ENCODE measurements at places on chromosomes 11 and 22.

DNA sequence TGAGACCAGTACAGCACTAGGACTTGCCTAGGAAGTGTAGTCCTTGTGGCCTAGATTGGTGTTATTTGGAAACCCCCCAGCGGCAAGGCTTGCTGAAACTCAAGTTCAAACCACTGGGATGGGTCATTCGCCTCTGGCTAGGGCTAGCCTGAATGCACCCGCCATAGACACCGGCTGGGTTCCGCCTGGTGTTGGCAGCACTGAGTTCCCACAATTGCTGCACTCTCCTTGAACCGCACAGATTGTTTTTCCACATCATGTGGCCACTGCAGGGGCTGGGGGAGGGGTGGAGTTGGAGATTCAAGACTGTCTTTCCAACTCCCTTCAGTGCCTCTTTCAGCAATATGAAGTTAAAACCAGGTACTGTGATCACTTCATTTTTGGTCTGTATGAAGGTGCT lies 43.1 kb downstream of the CCDC73 start:
- no peak for DNase-seq

GRCh38 chr11:2153581-2154194 lies 7.3 kb downstream of the INS start:
- no peak for DNase-seq

- DNase-seq = no peak
Measured at GRCh38 chr11:93829598-93829997, 20.8 kb downstream of the VSTM5 start.

DNA sequence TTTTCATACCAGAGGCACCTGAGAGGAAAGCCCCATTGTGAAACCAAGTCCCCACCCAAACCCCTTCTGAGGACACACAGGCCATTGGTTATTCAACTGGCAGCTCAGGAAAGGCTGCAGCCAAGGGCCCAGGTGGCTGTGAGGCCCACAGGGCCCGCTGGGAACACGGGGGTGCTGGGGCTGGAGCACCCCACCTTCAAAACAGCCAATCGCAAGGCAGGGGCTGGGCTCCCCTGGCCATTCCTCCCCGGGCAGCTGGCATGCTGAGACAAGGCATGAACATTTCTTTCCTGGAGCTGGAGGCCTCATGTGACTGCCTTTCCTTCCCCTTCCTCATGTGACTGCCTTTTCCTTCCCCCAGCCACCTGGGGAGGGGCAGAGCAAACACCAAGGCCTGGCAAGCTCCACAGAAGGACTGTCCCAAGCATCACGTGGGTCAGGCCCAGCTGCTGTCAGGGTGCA lies 76.9 kb downstream of the PIWIL3 start:
- DNase-seq = no peak

- DNase-seq = no peak
Measured at GRCh38 chr11:92793189-92793588, 176.3 kb upstream of the MTNR1B start.

- no peak for DNase-seq
Measured at GRCh38 chr22:45418770-45419138, 5.3 kb downstream of the RIBC2 start.

DNA sequence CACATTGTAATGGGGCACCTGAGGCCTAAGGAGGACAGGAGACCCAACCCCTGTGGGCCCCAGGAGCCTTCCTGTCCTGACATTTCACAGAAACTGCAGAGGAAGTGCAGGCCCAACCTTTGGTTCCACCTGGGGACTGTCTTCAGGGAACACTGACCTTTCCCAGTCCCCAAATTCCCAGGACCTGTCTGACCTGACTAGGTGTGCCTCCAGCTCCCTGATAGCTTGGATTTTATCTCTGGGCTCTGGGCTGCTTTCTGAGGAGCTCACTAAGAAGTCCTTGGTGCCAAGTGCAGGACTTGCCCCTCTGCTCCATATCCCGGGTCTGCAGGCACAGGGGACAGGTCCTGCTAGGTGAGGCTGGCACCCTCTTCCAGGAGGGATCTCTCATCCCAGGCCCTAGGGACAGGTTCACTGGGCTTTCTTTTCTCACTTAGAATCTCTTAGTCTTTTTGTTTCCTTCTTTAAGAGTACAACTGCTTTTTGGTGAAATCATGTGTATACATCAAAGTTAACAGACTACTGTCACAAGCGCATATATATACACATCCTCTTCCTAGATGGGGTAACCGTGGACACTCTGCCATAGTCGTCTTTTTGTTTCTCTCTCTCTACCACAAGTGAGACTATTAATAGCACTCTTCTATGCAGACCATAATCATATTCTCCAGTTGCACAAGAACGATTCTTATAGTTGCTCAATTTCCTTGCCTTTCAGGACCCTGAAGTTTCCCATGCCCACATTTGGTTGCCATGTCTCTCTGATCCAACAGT lies 72.0 kb upstream of the IGLL5 start:
- DNase-seq = no peak

DNA sequence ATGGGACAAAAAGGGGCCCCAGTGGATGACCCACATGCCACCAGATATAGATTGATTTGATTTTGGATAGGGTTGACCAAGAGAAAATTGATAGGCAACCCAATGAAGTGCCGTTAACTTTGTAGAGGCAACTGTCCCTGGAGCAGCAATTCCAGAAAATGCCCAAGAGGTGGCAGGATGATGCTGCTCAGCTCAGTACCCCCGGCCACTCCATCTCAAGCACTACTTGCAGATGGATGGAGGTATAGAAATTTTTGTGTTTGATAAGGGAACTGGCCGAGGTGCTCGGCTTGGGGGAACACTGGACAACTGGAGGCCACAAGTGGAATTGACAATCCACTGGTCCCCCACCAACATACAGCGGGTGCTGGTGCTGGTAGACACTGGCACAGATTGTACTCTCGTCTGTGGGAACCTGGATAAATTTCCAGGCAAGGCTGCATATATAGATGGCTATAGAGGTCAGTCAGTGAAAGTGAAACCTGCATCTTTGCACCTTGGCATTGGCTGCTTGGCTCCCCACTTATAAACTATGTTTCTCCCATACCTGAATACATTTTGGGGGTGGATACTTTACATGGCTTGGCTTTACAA lies 86.3 kb downstream of the CCDC83 start:
- DNase-seq = no peak

DNA sequence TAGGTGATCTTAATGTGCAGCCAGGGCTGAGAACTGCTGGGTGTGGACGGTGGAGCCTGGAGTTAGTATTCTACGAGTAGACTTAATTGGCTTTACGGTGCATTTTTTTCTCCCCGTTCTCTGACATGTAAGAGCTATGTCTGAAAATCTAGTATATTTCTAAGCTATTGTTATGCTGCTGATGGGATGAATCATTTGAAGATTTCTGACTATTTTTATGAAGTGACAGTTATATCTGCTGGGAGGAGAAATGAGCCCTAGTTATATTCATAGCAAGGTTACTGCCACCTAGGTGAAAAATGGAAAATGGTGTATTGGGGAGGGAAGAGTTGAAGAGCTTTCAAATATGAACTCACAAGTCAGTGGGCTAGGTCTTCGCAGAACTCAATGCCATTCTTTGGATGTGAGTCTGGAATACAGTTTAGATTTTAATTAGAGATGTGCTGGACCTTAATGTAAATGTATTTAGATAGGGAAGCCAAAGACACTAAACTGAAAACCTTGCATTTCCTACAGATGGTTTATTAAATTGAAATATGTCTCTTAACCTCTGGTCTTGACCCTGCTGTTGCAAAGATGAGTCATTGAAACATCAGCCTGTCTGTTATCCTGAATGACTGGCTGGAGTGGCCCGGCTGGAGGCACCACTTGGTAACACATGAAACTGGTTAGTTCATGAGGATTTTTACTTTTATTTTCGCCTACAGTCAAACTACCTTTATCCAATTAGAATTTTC lies 293.7 kb downstream of the DDX10 start:
- no peak for DNase-seq

GRCh38 chr11:30206249-30206996 lies 24.4 kb upstream of the FSHB start:
- no peak for DNase-seq

- DNase-seq = no peak
Measured at GRCh38 chr11:102135256-102135655, 25.0 kb downstream of the YAP1 start.
